Non-pigmented ciliary epithelial cell (primary cell): ENCODE measurements at places on chromosomes 2 and 18.
A peak's percentile ranks its signal among the peaks of the same experiment; 100 is the strongest.

GRCh38 chr2:119766944-119767343 lies 7.2 kb downstream of the PTPN4 start:
- no peak for DNase-seq

DNA sequence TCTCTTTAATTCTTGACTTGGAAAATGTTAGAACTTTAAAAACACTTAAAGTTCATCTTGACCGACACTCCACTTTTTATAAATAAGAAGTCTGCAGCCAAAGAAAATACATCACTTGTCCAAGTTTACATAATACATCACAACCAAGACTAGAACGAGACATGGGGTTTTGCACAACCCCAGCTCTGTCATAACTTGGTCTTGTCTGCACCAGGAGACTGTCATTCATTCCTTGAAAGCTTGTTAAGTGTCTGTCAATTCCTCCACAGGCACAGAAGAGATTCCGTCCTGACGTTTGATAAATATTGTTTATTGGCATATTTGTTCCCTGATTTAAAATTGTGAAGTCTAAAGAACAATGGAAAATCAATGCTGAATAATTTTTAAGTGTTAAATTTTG lies 139.5 kb upstream of the SETBP1 start:
- DNase-seq = no peak

DNA sequence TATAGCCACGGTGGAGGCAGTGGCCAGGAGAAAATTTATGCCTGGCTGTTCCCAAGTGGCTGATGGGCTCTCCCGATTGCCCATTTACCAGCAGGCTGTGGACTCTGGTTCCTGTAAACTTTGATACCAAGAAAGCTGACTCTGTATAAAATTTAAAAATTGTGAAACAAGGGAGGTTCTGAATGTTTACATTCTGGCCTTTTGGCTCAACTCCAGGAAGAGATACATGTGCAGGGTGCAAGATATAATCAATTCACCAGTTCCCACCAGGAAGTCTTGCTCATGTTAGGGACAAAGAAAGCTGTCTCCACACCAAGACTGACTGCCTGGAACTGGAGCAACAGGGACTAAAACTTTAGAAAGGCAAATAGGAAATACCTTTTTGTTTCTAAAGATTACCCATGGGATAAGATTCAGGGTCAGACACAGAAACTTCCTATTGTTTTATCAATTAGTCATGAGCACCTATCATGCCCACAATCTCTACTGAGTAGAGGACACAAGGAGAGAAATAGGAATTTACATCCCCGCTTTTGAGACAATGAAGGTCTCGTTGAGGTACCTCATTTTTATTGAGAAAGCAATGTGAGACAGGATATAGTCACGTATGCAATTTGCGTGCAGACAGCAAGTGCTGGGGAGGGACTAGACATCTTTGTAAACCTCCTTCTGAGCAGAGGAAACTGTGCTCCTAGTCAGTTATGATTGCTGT lies 123.5 kb downstream of the LIPG start:
- no peak for DNase-seq

- no peak for DNase-seq
Observed at GRCh38 chr2:144032566-144032965, 487.4 kb downstream of the ZEB2 start.

DNA sequence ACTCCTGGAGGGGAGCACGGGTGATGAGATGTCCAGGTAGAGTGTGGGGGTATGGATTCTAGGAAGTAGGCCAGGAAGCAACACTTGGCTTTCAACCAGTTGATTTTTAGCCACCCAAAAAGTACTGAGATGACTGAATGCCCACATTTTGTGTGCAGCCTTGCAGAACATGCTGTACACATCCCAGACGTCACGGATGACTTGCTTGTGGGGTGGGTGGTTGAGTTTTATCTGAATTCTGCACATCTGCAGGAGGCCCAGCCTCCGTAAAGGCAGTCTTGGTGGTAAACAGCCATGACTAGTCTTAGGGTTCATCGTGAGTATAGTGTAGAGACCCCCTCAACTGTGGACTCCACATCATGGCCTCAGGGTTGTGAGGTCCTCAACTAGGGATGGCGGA lies 53.3 kb upstream of the CCDC195 start:
- no peak for DNase-seq

DNA sequence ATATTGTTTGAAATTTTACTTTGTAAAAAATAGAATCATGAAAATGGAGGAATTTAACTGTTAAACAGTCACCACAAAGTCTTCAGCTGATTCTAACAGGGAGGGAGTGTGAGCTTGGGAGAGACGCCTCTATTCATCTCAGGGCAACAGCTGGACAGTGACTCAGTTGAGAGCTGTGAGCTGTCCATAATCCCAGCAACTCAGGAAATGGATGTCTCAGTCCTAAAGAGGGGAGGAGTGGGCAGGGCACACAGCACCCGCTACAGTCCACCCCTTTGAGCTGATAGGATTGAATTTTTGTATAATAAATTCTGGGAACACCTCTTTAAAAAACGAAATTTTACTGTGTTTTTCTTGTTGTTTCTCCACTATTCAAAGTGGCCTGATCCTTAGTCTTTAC lies 255.1 kb upstream of the THUMPD2 start:
- peak; percentile 88 for DNase-seq

DNA sequence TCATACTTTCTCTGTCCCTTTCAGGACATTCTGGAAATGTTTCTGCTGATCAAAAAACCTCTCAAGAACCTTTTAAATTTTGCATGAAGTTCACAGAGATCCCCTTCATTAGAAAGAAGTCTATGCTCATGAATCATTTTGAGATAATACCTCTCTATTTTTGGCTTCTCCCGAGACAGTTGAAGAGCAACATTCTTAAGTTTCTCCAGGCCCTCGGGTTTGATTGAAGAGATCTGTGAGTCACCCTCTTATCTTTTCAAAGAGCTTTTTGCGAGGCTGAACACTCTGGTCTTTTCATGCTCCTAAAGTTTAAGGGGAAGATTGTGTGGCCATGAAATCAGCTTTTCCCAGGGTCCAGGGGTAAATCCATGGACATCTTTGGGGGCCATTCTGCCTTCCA lies 354.2 kb downstream of the FBXO15 start:
- peak; percentile 43 for DNase-seq

- DNase-seq = no peak
Observed at GRCh38 chr2:109689973-109690372, 75.8 kb downstream of the SOWAHC start.
